Peyer's patch (tissue), 4 donors: ENCODE measurements at places on chromosomes 2 and 18. TPM values are rescaled to one million over a fixed set of nuclear protein-coding genes. Genes with fewer than 3 reads are reported as not detected.

GRCh38 chr2:136766073-136766404 is 694 bp downstream of the THSD7B start:
- H3K4me1 ChIP-seq = no peaks in the 10 kb centered on the region
- H3K27ac ChIP-seq = no peak overlapping the region
- H3K4me3 ChIP-seq = peak overlapping the region; percentile 14
- DNase-seq = no peak

SNTG2 gene
- 2.7 TPM for total RNA-seq

GRCh38 chr2:70855667-70856066 is 20.1 kb upstream of the CD207 start:
- DNase-seq = no peak
- no peaks in the 10 kb centered on the region for H3K27me3 ChIP-seq
- H3K4me1 ChIP-seq = no peaks in the 10 kb centered on the region

MSGN1 gene
- total RNA-seq = not detected

- H3K36me3 ChIP-seq = no peaks in the 10 kb centered on the region
- no peak for DNase-seq
- peaks cover 32% of the 10 kb centered on the region for H3K4me1 ChIP-seq
- no peaks in the 10 kb centered on the region for H3K27me3 ChIP-seq
- no peak overlapping the region for H3K4me3 ChIP-seq
These were observed 60.8 kb downstream of the MFSD6 start for GRCh38 chr2:190468814-190469569.

CHRNG gene
- total RNA-seq = not detected

DNA sequence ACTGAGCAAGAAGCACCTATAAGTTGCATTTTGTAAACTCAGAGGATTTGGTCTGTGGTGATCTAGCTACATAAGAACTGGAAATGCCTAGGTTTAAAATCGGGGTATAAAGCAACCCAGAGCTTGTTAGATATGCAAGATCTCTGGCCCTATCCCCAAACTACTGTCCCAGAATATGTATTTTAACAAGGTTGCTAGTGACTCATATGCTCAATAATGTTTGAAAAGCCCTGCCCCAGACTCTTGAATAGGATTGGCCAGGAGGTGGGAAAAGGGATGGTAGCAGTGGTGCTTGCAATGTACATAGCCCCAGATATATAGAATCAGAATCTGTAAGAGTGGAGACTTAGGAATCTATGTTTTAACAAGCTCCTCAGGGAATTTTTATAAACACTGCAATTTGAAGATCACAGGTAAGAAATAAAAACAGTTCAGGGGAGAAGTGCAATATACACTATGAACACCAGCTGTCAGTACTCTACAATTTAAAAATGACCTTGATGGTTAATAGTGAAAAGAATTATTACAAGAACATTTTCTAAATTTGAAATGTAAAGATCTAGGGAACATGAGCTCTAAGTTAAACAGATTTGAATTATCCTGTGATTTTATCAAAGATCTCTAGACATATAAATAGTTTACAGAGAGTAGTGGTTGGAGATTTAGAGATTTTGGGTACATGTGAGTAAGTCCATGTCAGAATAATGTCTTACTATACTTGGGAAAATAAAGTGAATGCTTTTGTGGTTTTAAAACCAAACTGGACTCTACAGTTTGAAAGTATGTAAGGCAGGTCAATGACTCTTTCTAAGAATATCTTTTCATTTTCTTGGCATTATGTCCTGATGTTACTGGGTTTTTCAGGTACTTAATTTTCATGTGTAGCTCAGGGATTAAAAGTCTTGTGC is 7.7 kb upstream of the MMADHC start:
- H3K27me3 ChIP-seq = no peaks in the 10 kb centered on the region
- no peaks in the 10 kb centered on the region for H3K36me3 ChIP-seq

DNA sequence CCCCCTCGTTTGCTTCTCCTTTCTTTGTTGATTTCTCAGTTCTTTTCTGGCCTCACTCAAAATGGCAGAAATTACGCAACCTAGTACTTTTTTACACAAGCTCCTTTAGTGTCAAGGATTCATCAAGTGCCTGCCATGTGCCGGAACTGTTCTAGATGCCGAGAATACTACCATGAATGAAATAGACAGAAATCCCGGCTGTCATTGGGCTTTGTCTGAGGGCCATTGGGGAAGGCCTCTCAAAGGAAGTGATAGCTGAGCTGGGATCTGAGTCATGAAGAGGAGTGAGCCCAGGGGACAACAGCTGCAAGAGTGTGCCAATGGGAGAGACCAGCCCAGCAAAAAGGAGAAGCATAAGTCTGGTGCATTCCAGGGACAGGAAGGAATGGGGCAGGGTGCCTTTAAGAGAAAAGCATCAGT is 34.3 kb upstream of the PPP1CB start:
- H3K36me3 ChIP-seq = no peaks in the 10 kb centered on the region
- H3K4me1 ChIP-seq = no peaks in the 10 kb centered on the region
- H3K4me3 ChIP-seq = no peak overlapping the region
- no peaks in the 10 kb centered on the region for H3K27me3 ChIP-seq
- peak; percentile 54 for DNase-seq
- peak overlapping the region; percentile 47 for H3K27ac ChIP-seq

DNA sequence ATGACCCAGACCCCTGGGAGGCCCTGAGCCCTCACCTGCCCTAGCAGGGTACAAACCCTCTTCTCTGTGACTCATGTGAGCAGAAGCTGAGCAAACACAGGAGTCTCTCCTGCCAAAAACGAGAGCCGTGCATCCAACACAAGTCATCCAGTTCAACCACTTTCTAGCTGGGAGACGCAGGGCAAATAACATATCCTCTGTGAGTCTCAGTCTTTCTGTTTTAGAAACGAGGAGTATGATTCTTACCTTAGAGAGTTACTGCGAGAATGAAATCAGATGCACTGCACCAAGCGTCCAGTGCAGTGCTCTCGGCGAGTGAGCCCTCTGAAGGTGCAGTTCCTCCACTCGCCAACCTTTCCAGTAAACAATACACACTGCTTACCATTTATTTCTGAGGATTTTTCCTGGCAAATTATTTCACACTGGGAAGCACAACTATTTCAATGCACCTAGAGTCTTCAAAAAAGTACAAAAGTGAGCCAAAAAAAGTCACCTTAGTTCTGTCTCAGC is 331.8 kb upstream of the MYT1L start:
- no peaks in the 10 kb centered on the region for H3K27me3 ChIP-seq
- no peak for DNase-seq
- no peak overlapping the region for H3K4me3 ChIP-seq
- no peaks in the 10 kb centered on the region for H3K36me3 ChIP-seq

- H3K36me3 ChIP-seq = no peaks in the 10 kb centered on the region
- H3K4me1 ChIP-seq = no peaks in the 10 kb centered on the region
- no peak overlapping the region for H3K4me3 ChIP-seq
- DNase-seq = no peak
- H3K27me3 ChIP-seq = no peaks in the 10 kb centered on the region
- no peak overlapping the region for H3K27ac ChIP-seq
These were observed 188.2 kb downstream of the PTH2R start for GRCh38 chr2:208594642-208595385.

- H3K36me3 ChIP-seq = no peaks in the 10 kb centered on the region
- DNase-seq = peak; percentile 93
- peak within 1 kb of the TSS; percentile 72 for H3K4me3 ChIP-seq
- peak within 1 kb of the TSS; percentile 78 for H3K27ac ChIP-seq
- H3K27me3 ChIP-seq = no peaks in the 10 kb centered on the region
- H3K4me1 ChIP-seq = no peaks in the 10 kb centered on the region
These were observed at the start of gene SLC35F6 for GRCh38 chr2:26764078-26764887. Gene SLC35F6, plus strand, starts transcription at chr2:26764284. Its CDS starts 66 bp downstream, at chr2:26764350.

LRP1B gene
- 3.3 TPM for total RNA-seq

IL18RAP gene
- 4.2 TPM for total RNA-seq

VWC2L gene
- not detected for total RNA-seq

DNA sequence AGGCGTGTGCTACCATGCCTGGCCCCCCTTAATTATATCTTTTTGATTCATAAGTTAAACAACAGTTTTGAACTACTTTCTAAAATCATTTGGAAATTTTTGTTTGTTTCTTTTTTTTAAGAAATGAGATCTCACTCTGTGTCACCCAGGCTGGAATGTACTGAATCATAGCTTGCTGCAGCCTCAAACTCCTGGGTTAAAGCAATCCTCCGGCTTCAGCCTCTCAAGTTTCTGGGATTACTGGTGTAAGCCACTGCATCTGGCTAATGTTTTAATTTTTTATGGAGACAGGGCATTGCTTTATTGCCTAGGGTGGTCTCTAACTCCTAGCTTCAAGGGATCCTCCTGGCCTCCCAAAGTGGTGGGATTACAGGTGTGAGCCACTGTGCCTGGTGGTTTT is 71.5 kb downstream of the BABAM2 start:
- no peak for DNase-seq
- no peak overlapping the region for H3K4me3 ChIP-seq
- H3K27me3 ChIP-seq = no peaks in the 10 kb centered on the region
- H3K4me1 ChIP-seq = no peaks in the 10 kb centered on the region
- no peak overlapping the region for H3K27ac ChIP-seq

DNA sequence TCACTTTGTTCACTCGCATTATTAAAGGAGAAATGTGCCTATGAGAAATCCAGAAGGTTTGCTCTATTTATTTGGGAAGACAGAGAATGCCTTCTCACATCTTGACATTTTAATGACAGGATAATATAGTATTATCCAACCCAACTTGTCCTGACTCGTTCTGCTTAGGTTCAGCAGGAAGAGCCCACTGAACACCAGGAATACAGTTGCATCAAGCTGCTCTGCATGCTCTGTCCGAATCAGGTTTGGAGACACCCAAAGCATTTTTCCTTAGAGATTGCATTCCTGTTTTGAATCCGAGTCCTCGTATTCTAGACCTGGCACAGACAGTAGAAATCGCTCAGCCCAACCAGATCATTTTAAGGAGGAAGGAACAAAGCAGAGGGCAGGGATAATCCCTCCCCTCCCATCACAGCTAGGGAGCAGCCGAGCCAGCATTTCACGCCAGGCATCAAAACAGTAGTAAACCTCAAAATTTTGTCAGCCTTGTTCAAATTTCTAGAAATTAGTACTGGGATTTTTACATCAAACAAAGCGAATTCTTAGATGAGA is 837.4 kb upstream of the ID2 start:
- H3K36me3 ChIP-seq = no peaks in the 10 kb centered on the region
- H3K4me1 ChIP-seq = no peaks in the 10 kb centered on the region
- no peak for DNase-seq
- H3K27me3 ChIP-seq = no peaks in the 10 kb centered on the region
- H3K27ac ChIP-seq = no peak overlapping the region

ZFP36L2 gene
- 227 TPM for total RNA-seq

BCL2L11 gene
- total RNA-seq = 98.1 TPM

GRCh38 chr2:26008851-26009566 is 24.9 kb upstream of the RAB10 start:
- no peaks in the 10 kb centered on the region for H3K36me3 ChIP-seq
- DNase-seq = no peak
- H3K27ac ChIP-seq = peak overlapping the region; percentile 72
- no peaks in the 10 kb centered on the region for H3K27me3 ChIP-seq
- no peak overlapping the region for H3K4me3 ChIP-seq

DNA sequence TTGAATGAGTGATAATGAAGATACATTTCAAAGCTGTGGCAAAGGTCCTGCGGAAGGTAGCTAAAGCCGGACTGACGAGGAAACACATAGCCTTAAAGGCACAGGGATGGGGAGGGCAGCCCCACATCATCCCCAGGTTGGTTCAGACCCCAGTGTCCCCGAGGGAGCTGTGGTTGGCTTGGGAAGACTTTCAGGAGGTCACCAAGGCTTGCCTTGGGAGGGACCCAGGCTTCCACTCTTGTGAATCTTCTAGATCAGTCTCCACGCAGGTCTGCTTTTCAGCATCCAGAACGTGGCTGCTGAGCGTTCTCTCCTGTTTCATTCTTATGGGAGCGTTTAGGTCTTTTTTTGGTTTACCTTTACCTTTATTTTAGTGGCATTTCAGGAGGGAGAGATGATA is 16.8 kb downstream of the KIF1A start:
- no peak overlapping the region for H3K27ac ChIP-seq
- no peaks in the 10 kb centered on the region for H3K27me3 ChIP-seq
- H3K36me3 ChIP-seq = no peaks in the 10 kb centered on the region

- no peaks in the 10 kb centered on the region for H3K4me1 ChIP-seq
- H3K27ac ChIP-seq = no peak overlapping the region
- DNase-seq = no peak
- H3K4me3 ChIP-seq = no peak overlapping the region
- H3K27me3 ChIP-seq = no peaks in the 10 kb centered on the region
- H3K36me3 ChIP-seq = no peaks in the 10 kb centered on the region
These were observed 187.5 kb upstream of the CRIM1 start for GRCh38 chr2:36168115-36168514.

EVX2 gene
- not detected for total RNA-seq

DNA sequence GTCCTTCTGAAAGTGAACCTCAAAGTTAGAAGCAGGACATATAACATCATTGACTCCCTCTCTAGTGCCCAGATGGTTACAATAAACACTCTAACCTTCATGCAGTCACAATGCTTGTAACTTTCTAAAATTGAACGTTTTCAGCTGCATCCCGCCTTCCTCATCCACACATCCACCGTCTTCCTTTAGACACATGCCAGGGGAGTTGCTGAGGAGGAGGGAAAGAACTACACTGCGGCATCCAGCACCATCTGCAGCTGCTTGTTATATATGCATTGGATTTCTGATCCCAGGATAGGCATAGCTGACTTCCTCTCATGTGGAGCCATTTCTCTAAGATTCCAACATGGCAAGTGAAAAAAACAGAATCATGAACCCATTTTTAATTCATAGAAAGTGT is 96.8 kb downstream of the FBXO15 start:
- no peaks in the 10 kb centered on the region for H3K27me3 ChIP-seq
- H3K27ac ChIP-seq = no peak overlapping the region
- H3K4me3 ChIP-seq = no peak overlapping the region
- H3K4me1 ChIP-seq = no peaks in the 10 kb centered on the region

- no peaks in the 10 kb centered on the region for H3K27me3 ChIP-seq
- H3K36me3 ChIP-seq = no peaks in the 10 kb centered on the region
- no peak overlapping the region for H3K4me3 ChIP-seq
- H3K27ac ChIP-seq = no peak overlapping the region
- H3K4me1 ChIP-seq = no peaks in the 10 kb centered on the region
These were observed 221.8 kb downstream of the RPIA start for GRCh38 chr2:88913280-88913679.

- DNase-seq = no peak
- H3K27ac ChIP-seq = no peak overlapping the region
- no peak overlapping the region for H3K4me3 ChIP-seq
- H3K27me3 ChIP-seq = no peaks in the 10 kb centered on the region
- H3K36me3 ChIP-seq = no peaks in the 10 kb centered on the region
These were observed 42.6 kb downstream of the CYRIA start for GRCh38 chr2:16623031-16623430.
